Ovary (tissue), 10 donors: ENCODE measurements at places on chromosomes 4 and X. TPM values are rescaled to one million over a fixed set of nuclear protein-coding genes. Genes with fewer than 3 reads are reported as not detected.

FGD1 gene
- 12.5 TPM for total RNA-seq

PCDH18 gene
- total RNA-seq: 15.2 TPM

SASH3 gene
- total RNA-seq: 6.0 TPM

PCDH19 gene
- 4.4 TPM for total RNA-seq

TCEAL2 gene
- 34.6 TPM for total RNA-seq

VCX3A gene
- not detected for total RNA-seq

ATP7A gene
- 10.5 TPM for total RNA-seq

MAGEA11 gene
- total RNA-seq: not detected

MAGEB17 gene
- total RNA-seq: not detected

DNA sequence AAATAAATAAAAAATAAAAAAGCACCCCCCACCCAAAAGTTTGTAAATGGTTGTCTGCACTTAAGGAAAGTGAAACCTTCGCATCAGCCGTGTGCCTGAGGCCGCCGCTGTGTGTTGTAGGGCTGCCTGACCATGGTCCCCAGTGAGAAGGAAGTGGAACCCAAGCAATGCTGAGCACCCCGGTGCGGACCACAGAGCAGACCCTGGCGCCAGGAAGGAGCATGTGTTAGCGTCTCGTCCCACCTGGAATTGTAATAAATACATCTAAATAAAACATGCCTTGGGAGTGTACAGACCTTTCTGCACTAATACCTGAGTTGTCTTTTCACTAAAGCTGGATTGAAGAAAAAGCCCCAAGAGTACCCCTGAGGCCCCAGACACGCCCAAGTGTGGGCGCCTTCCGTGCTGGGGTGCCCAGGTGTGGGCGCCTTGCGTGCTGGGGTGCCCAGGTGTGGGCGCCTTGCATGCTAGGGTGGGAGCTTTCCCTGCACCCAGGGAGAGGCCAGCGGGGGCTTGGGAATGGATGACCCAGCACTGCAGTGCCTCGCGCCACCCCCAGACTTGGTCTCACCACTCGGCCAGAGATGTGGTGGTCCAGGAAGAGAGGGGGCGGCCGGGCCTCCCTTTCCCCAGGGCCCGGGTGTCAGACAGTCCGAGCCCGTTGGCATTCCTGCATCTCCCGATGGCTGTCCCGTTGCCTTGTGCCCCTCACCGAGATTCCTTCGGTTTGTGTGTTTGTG, 33.7 kb downstream of the HTT-AS start:
- no peak for DNase-seq

DNA sequence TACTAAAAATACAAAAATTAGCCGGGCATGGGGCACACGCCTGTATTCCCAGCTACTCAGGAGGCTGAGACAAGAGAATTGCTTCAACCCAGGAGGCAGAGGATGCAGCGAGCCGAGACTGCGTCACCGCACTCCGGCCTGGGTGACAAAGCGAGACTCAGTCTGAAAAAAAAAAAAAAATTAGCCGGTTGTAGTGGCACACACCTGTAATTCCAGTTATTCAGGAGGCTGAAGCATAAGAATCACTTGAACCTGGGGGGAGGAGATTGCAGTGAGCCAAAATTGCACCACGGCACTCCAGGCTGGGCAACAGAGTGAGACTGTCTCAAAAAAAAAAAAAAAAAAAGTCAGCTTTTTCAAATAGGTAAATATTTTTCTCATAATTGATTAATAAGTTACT, 71.9 kb downstream of the WDFY3 start:
- DNase-seq: no peak

DNA sequence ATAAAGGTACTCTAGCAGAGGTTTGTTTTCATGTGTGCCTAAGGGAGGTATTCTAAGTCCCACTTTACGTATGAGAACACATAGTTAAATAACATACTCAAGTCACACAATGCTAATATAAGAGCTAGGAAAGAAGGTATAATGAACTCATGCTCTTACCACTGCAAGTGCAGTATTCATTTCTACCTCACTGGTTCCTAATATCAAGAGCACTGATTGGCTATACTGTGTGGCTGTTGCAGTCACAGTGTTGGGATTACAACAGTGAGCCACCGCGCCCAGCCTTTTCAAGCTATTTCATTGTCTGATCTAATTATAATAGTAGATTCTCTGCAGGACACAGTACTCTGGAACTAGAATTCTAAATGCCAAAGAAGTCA, 84.0 kb downstream of the PDS5A start:
- no peak for DNase-seq

- DNase-seq: no peak
Observed at GRCh38 chr4:15568821-15569220, 86.3 kb downstream of the FBXL5 start.

- no peak for DNase-seq
Observed at GRCh38 chr4:143375326-143376073, 38.8 kb downstream of the GAB1 start.

DNA sequence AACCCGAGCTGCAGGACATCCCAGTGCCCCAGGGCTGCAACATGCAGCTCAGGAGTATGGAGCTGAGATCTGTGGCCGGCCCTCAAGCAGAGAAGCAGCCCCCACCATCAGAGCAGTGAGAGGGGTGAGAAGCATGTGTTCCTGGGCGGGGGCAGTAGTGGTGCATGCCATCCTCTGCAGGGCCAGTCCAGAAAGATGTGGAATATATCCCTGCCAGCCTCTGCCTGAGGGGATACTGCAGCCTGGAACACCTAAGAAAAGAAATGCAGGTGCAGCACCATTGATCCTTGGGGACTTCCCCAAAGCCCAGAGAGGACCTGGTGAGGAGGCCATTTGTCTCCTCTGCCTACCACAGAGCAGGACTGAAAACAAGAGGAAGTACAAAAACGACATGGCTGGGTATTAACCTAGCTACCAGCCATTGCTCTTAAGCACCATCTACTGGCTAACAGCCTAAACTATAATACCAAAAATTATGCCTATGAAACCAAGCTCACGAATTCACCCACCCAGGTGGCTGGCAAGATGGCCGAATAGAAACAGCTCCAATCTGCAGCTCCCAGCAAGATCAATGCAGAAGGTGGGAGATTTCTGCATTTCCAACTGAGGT, 158.8 kb downstream of the ADGRA3 start:
- no peak for DNase-seq

DNA sequence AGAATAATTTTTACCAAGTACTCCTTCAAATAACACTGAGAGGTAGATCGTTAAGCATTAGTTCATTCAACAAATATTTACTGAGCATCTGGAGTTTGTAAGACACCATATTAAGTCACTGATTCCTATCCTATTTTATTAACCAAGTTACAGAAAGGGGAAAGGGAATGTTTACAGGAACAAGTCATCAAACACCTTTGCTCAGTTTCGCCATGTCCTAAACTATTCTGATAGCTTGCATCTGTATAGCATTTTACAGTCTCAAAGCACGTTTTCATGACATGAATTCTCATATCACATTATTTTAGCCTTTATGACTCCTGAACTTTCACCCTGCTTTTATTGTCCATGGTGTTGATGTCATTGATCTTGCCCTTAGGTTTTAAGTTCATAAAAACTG, 89.2 kb downstream of the AREG start:
- DNase-seq: no peak

- no peak for DNase-seq
Observed at GRCh38 chr4:155799794-155800123, 40.9 kb downstream of the GUCY1B1 start.

DNA sequence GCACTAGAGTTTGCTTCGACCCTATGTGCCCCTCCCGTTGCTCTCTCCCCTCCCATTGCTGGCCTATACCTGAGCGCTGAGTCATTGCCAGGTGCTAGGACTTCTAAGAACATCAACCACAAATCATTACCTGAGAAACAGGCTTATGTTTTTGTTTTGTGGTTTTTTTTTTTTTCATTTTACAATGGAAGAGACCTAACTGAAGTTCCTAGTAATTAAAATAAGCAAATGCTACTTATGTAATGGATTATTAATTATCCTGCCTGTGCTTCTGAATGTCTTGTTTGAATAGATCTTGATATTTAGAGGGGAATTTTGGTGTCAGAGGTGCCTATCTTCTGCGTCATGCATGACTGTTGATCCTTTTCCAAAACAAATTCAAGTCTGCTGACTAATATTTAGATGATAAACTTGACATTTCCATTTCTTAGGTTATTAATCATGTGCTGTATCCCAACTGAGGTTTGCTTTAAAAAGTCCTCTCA, 275.4 kb upstream of the CPEB2 start:
- DNase-seq: no peak

- DNase-seq: no peak
Observed at GRCh38 chr4:13783800-13784411, 156.4 kb upstream of the BOD1L1 start.

DNA sequence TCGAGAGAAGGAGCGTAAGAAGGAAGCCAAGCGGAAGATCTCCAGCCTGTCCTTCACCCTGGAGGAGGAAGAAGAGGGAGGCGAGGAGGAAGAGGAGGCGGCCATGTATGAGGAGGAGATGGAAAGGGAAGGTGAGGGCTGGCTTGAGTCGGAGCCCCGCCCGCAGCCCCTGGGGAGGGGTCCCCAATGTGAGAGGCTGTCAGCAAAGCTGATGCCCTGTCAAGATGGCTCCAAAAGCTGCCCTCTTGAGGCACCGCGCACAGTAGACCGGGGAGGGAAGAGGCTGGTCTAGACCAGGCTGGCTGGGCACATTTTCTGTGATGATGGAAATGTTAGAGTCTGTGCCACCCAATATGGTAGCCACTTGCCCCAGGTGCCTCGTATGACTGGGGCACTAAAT, 2.5 kb downstream of the FAM50A start:
- DNase-seq: no peak

GRCh38 chr4:127905029-127905428, 24.3 kb downstream of the PLK4 start:
- no peak for DNase-seq

DNA sequence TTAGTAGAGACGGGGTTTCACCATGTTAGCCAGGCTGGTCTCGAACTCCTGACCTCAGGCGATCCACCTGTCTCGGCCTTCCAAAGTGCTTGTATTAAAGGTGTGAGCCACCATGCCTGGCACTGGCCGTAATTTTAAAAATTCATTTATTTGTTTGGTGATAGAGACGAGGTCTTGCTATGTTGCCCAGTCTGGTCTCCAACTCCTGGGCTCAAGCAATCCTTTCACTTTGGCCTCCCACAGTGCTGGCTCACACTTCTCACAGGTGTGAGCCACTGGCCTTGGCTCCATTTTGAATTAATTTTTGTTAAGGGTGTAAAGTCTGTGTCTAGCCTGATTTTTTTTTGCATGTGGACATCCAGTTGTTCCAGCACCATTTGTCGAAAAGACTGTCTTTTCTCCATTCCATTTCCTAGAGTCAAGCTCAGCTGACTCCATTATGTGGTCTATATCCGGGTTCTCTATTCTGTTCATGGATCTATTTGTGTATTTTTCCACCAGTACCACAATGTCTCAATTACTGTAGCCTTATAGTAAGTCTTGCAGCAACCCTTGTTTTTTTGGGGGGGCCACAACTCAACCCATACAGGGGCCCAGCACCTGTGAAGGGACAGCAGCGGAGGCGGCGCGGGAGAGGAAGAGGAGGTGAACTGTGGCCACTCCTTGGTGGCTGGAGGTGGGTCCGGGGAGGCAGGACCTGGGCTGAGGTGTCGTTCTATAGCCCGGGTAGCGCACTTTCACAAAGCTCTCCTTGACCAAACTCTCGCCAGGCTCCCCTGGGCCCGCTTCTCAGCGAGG, 1.5 kb upstream of the NSD2 start:
- no peak for DNase-seq

DNA sequence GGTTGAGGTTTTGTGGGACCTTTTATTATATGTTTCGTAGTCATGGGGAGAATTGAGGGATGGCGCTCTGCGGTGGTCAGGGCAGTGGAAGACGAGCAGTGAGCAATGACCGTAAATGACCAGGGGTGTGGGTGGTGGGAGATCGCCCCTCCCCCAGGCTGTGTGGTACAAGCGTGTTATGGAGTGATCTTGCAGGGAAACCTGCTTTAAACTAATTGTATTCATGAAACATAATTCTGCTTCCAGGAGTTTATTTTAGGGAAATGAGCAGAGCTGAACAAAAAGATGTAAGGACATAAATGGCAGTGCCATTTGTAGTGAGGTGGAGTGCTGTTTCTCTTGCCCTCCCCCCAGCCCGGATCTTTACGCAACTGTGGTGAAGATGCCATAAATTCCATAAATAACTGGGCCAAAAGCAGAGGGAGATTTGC, 20.2 kb downstream of the GYG2 start:
- no peak for DNase-seq

DNA sequence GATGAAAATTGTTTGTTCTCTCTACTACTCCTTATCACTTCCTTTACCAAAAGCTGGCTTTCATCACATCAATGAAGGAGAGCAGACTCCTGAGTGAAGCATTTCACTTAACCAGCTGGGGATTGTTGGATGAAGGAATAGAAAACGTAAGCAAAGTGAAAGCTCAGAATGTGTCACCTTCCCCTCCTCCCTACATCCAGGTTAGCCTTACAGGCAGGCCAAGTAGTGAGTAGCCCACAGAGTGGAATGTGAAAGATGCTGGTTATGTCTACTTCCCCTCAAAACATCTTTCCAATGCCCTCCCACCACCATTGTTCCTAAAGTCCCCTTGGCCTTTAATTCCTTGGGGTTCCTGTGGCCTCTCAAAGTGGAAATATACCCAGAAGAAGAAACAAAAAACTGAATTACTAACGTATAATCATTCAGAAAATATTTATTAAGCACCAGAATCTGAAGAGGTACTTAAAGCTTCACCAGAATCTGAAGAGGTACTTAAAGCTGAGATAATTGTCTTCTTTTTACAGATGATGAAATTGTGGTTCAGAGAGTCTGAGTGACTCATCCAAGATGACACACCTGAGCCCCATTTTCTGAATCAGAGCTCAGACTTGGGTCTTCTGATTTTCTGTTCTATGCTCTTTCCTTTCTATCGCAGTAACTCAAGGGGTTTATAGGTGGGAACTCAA, 6.5 kb downstream of the P2RY4 start:
- DNase-seq: no peak

- no peak for DNase-seq
Observed at GRCh38 chr4:170271723-170272122, 182.0 kb upstream of the AADAT start.

DNA sequence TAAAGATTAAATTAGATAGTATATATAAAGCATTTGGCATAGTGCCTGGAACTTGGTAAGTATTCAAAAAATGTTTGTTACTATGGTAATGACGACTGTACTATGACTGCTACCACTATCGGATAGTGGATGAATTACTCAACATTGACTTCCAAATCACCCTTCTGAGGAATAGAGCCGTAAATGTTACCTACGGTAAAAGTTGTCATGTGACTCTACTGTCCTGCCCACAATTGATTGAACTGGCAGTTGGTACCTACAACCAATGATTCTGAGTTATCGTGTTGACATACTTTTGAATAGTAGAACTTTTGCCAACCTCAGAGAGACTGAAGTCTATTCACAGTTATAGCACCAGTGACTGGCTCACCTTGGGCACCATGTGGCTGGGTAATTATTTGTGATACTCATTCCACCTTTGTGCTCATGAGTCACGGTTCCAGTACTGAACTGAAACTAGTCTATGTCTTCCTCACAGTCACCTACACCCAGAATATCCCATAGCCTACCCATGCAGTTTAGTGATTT, 185.5 kb upstream of the PITX2 start:
- DNase-seq: no peak
